ENCODE measurements at places on chromosomes 12 and 14.

DNA sequence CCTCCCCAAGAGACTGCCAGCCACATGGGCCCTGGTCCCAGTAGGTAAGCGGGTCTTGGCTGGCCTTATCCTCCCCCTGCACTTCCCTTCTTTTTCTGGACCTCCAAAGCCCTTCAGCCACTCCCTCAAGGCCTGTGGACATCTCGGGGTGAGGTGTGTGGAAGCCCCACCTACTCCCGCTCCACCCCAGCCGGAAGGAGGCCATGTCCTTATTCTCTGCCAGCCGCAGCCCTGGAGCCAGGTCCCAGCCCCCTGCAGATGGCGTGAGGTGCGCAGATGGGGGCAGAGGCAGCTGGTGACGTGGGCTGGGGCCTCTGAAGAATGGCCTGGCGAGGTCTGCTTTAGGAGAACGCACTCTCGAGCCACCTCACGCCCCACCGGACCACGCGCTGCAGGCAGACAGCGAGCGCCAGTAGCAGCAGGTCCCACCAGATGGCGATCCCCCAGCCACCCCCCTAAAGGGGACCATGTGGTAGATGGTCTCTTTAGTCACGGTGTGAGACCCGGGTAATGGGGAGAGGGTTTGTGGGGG is 167.1 kb downstream of the TSPAN9 start:
- DNase-seq: no peak

DNA sequence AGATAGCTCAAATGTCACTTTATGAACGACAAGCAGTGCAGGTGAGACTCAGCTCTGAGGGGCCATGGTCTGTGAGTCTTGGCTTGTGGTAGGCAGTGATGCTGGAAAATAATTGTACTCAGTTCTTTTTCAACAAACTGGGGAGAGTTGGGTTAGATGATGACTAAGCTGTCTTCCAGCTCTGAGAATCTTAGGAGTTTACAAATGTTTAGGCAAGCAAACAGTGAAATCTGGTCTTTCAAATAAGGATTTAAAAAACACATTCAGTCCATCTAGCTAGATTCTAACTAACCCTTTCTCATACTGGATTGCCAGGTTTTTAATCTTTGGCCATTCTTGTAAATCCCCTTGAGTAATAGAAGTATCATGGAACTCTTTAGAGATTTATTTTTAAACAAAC is 3.4 kb downstream of the PHC1 start:
- no peak for DNase-seq

- peak; percentile 82 for DNase-seq
These were observed 1.8 kb downstream of the SPSB2 start for GRCh38 chr12:6871052-6871957.

DNA sequence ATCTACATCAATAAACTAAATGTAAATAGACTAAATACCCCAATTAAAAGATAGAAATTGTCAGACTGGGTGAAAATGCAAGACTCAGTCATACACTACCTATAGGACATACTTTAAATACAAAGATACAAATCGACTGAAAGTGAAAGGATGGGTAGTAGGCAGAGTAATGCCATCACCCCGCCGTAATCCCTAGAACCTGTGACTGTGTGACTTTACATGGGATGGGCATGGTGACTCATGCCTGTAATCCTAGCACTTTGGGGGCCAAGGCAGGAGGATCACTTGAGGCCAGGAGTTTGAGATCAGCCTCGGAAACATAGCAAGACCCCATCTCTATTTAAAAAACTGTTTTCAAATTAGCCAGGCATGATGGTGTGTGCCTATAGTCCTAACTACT is 2.6 kb upstream of the EVL start:
- DNase-seq: no peak

- DNase-seq: peak; percentile 5
These were observed 293.5 kb downstream of the SLC6A15 start for GRCh38 chr12:84619053-84619571.

DNA sequence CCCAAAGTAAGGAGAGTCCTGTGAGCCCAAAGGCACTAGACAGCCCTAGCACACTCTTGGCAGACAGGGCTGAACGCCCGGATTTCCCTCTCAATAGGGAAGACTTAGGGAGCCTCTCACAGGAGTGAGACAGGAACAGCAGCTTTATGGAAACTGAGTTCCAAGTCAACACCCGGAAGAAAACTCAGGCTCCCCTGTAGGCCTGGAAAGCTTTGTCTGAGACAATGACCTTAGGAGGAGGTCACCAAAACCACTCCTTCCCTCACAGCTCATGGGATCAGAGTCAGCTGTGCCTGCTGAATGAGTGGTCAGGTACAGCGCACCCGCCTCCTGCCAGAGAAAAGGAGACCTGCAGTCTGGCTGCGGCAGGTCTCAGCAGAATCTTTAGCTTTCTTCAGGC is 229.5 kb downstream of the CACNA1C start:
- no peak for DNase-seq

- DNase-seq: no peak
These were observed 24.0 kb upstream of the CLEC4E start for GRCh38 chr12:8564656-8565055.

DNA sequence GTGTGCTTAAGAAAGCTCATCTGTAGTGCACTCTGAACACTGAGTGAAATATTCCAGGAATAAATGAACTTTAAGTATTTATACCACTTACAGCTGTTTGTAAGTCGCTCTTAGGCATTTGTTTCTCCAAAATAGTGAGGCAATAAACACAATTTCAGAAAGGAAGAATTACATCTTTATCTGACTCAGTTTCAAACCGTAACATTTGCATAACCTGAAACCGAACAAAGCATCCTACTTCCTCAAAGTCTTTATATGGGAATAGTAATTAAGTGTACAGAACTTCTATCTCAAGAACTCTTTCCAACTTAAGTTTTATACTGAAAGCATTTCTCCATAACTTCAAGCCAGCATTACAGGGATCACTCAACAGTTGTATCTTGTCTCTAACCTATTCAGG is 58.4 kb downstream of the SOX5 start:
- DNase-seq: no peak

GRCh38 chr14:91252871-91253794 is 8.6 kb upstream of the GPR68 start:
- DNase-seq: no peak

GRCh38 chr12:110282956-110283817 is 2.1 kb downstream of the ATP2A2 start:
- DNase-seq: no peak

DNA sequence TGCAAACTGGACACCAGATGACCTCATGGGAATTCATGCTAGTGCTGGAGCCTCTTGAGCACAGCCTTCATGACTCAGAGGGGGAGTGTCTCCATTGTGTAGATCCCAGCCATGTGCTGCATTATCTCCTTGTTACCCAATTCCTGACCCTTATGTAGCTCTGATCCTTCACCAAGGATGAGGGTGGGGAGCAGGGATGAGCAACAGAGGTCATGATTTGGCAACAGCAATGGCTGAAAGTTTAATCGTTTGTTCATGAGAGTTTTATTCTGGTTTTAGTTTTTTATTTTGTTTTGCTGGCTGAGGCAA is 9.5 kb upstream of the BDKRB1 start:
- DNase-seq: no peak

GRCh38 chr14:32404784-32405573 is 75.9 kb downstream of the AKAP6 start:
- no peak for DNase-seq

DNA sequence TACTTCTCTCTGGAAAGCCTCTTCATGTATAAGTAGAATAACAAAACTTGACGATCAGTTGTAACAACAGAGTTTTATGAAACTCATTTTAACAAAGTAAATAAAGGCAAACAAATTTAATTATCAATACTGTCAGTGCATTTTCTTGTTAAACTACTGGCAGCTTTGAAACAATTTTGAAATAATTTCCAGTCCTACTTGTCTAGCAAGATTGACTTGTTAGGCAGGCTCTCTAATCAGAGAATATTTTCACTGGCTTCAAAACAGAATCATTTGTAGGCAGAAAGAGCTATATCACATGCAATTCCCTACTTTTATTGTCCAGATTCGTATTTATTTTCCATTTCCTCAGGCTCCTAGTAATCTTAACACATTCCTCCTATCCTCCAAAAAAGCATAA is 45.9 kb upstream of the SLC6A13 start:
- no peak for DNase-seq

DNA sequence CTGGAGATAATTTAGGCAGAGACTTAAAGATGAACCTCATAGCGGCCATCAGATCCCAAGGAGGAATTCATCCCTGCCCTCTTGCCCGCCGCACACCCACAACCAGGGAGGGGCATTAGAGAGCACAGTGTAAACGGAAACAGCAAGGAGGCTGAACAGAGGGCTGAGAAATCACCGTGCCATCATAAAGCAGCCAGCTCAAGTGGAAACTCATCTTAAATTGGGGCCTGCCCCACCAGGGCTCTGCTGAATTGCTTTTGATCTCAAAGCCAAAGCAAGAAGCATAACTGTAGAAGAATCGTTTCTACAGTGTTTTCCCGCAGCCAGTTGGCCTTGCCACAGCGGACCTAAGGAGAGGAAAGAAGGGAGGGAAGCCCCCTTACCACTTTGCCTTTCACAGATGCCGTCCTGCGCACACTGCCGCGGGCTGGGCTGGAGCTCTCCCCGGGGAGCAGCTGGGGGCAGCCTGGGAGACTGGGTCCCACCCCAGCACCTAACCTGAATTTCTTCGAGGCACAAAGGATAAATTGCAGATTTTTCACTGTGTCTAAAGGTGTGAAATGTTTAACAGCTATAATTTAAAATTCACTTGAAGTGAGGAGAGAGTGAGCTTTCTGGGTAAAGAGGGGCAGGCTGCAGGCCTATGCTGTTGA is 51.8 kb upstream of the MMP17 start:
- DNase-seq: no peak

- DNase-seq: no peak
These were observed 46.7 kb downstream of the ERH start for GRCh38 chr14:69351385-69351784.

- no peak for DNase-seq
These were observed 84.8 kb downstream of the PRKCH start for GRCh38 chr14:61406198-61406597.

DNA sequence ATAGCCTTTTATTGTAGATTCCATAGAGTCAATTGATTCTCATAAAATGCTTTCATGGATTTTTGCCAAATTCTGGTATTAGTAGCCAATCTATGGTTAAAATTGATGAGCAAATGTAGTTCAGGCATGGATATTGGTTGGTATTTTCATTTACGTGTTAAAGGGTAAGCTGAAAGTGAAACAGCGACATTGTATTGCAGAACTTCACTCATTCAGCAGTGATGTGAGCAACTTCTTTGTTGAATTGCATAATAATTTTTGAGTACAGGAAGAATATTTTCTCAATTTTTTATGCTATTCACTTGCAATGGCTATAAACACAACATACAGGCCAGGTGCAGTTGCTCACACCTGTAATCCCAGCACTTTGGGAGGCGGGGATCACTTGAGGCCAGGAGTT is 24.2 kb upstream of the FAM222A start:
- DNase-seq: no peak

DNA sequence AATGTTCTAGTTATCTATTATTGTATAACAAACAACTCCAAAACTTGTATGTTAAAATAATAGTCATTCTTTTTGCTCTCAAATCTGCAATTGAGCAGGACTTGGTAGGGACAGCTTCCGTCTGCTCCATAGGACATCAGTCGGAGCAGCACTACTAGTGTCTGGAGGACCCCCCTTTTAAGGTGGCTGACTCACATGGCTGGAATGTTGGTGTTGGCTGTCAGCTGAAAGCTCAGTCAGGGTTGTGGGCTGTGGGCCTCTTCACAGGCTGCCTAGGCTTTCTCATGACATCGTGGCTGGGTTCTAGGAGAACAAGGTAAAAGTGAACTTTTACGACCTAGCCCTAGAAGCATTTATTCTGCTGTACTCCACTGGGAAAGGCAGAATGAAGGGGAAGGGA is 160.6 kb downstream of the ANO4 start:
- DNase-seq: no peak

DNA sequence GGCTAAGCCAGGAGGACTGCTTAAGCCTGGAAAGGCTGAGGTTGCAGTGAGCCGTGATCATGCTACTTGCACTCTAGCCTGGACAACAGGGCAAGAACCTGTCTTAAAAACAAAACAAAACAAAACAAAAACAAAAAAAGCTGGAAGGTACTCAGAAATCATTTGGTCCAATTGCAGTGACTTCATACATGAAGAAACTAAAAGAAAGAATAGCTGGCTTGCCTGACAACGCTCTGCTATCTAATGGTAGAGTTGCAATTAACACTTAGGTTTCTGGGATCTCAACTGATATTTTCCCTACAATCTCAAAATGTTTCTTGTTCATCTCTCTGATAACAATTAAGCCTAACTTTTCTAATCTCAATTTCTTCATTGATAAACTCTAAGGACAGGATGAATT is 13.7 kb downstream of the EEA1 start:
- no peak for DNase-seq

DNA sequence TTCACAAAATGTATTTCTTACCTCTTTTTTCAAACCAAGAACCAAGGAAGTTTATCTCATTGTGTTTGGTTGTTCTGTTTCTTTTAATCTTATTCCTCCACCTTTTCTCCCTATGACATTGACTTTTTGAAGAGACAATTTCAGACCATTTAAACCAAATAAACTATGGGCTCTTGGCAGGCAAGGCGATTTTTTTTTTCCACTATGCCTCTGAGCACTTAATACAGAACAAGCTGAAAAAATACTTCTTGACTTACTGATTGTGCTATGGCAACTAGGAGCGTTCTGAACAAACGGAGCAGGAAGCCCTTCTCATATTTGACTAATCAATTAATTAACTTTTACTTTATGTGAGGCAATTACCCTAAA is 98.0 kb downstream of the ZNF664 start:
- no peak for DNase-seq

DNA sequence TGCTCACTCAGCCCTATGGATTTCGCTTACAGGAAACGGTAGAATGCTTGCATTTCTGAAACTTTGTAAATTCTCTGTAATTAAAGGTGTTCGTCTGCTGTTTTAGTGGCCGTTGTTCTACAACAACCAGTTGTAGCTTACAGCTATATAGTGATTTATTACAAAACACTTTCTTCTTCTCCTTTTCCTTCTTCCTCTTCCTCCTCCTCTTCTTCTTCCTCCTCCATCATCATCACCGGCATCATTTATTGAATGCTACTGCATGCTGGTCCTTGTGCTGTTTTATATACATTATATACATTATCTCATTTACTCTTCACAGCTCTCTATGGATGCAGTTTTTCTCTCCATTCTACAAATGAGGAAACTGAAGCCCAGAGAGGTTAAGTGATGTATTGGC is 6.4 kb downstream of the ETV6 start:
- no peak for DNase-seq

DNA sequence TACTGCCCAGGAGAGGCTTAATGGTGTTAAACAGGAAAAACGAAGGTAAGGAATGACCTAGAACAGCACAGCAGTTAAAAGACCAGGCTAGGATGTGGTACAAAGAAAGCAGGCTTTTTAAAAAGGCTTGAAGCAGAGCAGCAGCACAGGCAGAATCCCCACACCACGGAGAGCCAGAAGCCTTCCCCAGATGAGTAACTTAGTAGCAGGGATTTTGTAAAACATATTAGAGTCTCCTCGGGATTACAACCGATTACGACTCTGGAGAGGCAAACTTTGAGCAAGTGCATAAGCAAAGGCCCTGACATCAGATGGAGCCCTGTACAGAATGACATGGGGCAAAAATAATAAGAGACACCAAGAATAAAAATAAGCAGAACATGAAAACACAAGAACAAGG is 37.1 kb upstream of the DHRS4 start:
- no peak for DNase-seq

Data from HT-29 (cell line).